ENCODE measurements at places on chromosomes 3 and 15.
A peak's percentile ranks its signal among the peaks of the same experiment; 100 is the strongest.

DNA sequence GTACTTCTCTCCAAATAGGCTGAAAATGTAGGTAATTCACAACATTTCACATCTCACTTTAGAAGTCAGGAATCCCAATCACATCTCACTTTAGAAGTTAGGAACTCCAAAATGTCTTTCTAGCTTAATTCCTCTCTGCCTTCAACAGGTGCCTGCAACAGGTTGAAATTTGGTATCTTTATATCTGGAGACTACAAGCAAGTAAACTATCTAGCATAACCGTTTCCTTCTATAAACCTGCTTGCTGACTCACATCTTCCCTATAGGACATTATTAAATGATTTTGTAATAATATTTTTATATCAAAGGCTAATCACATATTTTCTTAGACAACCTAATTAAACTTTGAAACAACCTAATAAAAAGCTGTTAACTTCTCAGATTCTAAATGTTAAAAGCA lies 18.2 kb downstream of the RFX7 start:
- DNase-seq = no peak

- DNase-seq = no peak
Observed at GRCh38 chr3:157061265-157061664, 98.7 kb downstream of the CCNL1 start.

GRCh38 chr15:72230197-72231065 lies 559 bp downstream of the PKM start:
- DNase-seq = peak; percentile 86

GRCh38 chr3:61564395-61565059 lies 3.2 kb downstream of the PTPRG start:
- peak; percentile 53 for DNase-seq

GRCh38 chr15:64182859-64183370 lies 20.1 kb upstream of the PPIB start:
- no peak for DNase-seq

DNA sequence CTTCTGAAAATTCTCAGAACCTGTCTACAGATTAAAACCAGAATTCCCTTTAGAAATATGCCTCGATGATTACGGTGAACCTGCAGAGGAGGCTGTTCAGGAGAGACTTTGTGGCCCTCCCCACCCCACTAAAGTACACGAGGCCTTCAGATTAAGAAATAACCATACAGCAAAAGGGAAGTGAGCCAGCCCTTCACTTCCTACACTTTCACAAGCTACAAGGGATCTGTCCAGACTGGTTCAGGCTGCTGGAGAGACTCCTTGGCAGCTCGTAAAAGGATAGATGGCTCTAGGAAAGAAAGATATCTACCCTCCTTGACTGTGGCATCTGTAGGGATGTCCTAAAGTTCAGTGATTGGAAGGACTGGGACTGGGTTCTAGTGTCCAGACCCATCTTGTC lies 102.6 kb downstream of the ALDH1A2 start:
- no peak for DNase-seq

DNA sequence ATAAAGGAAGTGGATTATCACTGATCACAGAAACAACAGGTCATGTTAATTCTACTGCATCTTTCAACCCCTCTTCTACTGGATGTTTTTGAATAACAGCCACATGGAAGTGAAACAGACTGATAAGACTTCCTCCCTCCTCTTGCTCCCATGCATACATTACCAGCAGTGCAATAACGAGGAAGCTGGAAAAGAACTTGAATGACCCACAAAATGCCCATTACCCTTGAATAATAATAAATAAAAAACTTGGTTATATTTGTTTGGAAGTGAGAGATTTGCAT lies 51.6 kb downstream of the RARB start:
- DNase-seq = no peak

- DNase-seq = no peak
Observed at GRCh38 chr3:71166339-71167240, 416.9 kb downstream of the FOXP1 start.

- no peak for DNase-seq
Observed at GRCh38 chr15:39267685-39268084, 313.2 kb upstream of the THBS1 start.

DNA sequence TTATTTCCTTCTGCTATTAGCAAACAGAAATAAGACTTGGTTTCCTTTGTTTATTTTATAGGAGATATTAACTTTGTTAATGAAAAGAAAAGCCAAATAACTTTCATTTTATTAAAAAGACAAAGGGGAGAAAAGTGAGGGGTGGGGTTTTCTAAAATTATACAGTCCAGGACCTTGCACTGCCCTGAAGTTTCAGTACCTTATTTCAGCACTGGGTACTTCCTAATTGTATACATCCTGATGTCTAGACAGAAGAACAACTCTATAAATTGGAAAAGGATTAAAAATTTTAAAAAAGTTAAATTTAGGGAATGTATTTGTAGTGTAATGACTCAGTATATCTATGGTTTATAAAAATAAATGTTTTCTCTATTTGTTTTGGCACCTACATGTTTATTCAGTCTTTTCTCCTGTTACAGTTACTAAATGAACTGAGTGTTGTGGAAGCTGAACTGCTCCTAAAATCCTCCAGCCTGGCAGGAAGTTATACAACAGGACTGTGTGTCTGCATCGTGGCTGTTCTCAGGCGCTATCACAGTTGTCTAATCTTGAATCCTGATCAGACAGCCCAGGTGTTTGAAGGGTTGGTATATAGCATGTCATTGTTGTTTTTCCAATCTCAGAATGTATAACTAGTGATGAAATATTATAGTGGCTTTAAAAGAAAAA lies 27.6 kb upstream of the P2RY13 start:
- DNase-seq = no peak

DNA sequence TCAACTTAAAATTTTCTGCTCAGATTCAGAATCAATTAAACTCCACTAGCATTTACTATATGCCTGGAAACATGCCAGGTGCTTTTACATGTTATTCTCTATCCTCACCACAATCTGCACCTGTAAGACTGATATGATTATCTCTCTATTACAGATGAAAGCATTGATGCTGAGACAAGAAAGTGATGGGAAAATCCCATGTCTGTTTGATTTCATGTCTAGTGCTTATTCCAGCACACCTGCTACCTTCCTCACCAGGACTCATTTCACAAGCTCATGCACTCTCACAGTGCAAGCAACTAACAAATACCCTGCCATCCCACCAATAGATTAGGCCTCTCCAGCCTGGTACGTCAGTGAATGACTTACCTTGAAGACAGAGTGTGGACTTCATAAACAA lies 25.0 kb upstream of the BCL6 start:
- no peak for DNase-seq

- DNase-seq = no peak
Observed at GRCh38 chr15:61017109-61017508, 212.0 kb downstream of the RORA start.
